MCF 10A (cell line): ENCODE measurements at places on chromosomes 13 and 19. TPM values are rescaled to one million over a fixed set of nuclear protein-coding genes. Genes with fewer than 3 reads are reported as not detected.

The BBC3 gene
- 16.2 and 19.6 TPM in 2 replicates for total RNA-seq

The YJEFN3 gene
- total RNA-seq, result 11.9 and 21.7 TPM in 2 replicates

The ENOX1 gene
- total RNA-seq, result 1.5 and 1.8 TPM in 2 replicates

The C19orf85 gene
- 0.23 and 0.32 TPM in 2 replicates for total RNA-seq

The KIRREL2 gene
- total RNA-seq, result not detected in 2 replicates

- DNase-seq, result no peak
These were observed 99.4 kb downstream of the ZMYM2 start for GRCh38 chr13:20057963-20058362.

DNA sequence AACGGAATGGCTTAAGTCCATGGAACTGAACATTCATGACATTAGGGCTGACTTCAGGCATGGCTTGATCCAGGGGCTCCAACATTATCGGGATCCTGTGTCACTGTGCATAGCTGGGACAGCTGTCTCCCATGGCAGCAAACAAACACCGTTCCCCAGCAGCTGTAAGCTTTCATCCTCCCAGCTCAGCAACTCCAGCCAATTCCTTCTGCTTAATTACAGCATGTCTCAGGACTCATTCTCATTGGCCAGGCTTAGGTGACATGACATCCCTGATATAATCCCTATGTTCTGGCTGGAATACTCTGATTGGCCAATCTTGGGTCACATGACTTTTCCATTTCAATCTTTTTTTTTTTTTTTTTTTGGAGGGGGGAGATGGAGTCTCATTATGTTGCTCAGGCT, 10.9 kb upstream of the TLE5 start:
- peak; percentile 54 for DNase-seq

DNA sequence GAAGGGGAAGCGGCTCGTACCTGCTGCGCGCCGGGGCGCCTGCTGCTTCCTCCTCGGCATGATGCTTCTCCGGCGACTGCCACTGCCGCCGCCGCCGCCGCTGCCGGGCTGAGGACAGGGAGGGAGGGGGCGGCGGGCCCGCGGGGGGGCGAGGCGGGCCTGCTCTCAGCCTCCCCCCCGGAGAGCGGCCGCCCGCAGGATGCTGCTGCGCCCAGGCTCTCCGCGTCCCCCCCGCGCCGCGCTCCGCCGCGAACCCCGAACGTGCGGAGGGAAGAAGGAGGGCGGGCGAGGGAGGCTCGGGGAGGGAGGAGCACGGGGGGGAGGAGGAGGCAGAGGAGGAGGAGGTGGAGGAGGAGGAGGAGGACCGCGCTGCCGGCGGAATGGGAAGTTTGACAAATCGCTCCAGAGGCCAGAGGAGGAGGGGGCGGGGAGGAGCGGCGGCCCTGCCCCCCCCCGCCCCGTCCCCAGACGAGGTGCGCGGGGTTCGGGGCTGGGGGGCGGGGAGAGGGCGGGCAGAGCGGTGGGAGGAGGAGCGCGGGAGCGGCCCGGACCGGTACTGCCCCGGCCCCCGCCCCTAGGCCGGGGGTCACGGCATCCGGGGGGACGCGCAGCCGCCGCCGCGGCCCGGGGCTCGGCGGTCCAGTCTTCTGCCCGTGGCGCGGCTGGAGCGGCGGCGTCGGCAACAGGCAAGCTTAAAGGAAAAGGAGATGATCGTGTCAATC, at the start of gene TSHZ3:
Gene TSHZ3, minus strand, starts transcription at position 277 of the 722 bp plus-strand sequence. Its CDS starts 217 bp downstream, at position 60.
- no peak for DNase-seq

DNA sequence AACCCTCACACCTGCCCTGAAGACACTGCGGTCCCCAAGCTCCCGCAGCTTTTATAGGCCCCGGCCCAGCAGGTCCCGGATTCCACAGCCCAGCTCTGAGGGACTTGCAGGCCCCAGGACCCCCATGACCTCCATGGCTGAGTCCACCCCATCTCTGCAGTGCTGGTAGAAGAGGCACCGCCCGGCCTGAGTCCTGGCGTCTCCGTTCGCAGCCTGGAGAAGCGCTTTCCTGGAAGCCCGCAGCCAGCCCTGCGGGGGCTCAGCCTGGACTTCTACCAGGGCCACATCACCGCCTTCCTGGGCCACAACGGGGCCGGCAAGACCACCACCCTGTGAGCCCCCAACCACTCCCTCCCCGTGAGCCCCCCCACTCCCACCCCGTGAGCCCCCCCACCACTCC, 9.2 kb downstream of the ABCA7 start:
- DNase-seq, result no peak

DNA sequence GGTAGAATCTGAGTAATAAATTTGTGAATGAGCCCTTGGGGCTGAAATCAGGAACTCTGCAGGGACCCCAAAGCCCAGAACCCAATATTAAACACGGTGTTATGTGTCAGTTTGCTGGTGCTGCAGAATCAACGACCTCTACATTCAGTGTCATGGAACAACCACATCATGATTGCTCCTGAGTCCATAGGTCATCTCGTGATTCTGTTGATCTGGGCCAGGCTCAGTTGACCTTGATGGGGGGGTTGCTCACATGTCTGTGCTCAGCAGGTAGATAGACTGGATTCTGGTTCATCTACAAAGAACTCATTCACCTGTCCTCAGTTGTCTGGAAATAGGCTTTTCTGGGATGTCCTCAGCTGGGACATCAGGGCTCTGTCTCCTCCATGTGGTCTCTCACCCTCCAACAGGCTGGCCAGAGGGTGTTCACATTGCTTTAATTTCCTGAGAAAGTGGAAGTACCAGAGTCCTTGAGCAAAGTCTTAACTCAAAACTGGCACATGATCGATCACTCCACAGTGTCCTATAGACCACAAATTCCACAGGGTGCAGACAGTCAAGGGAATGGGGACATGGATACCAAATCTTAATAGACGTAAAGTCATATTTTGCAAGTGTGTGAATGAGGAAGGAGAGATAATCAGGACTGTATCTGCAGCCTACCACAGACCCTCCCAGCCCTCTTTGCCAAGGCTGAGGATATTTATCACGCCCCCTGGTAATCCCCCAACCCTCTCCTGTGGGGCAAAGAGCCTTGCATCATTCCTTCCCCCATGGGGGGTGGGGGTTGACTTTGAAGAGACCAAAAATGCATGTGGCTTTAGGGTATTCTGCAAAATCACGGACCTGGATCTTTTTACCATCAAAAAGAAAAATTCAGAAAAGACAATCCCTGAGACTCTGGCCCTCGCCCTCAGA, 39.3 kb upstream of the IGFL1 start:
- DNase-seq, result no peak

GRCh38 chr19:41219924-41220567, 1.0 kb downstream of the AXL start:
- DNase-seq, result peak; percentile 45

- no peak for DNase-seq
These were observed 68.9 kb downstream of the SHISA2 start for GRCh38 chr13:25982907-25983306.

GRCh38 chr13:98686270-98686669, 66.2 kb downstream of the SLC15A1 start:
- DNase-seq, result no peak
